ENCODE measurements at places on chromosomes 1 and 21.
A peak's percentile ranks its signal among the peaks of the same experiment; 100 is the strongest.

GRCh38 chr21:43297989-43298388 lies 128.9 kb downstream of the SIK1 start:
- no peak for DNase-seq

- no peak for DNase-seq
These were observed 18.7 kb upstream of the F5 start for GRCh38 chr1:169604781-169605560.

DNA sequence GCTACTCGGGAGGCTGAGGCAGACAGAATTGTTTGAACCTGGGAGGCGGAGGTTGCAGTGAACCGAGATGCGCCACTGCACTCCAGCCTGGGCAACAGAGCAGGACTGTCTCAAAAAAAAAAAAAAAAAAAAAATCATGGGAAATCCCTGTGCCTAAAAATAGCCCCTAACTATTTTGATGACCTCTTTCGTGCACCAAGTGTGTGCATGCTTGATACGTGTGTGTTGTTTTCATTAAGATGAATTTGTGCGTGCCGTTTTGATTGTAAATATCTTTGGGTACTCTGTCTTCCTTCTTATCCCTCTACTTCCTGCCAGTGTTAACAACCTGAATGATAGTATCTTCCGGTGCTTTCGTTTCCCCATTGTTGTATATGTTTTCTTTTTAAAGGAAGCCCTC lies 9.8 kb downstream of the CACYBP start:
- no peak for DNase-seq

- DNase-seq: no peak
These were observed 168.6 kb downstream of the HIVEP3 start for GRCh38 chr1:41749991-41750745.

- DNase-seq: no peak
These were observed 46.8 kb downstream of the COL18A1 start for GRCh38 chr21:45451771-45452182.

- DNase-seq: no peak
These were observed 168.5 kb downstream of the PSMG1 start for GRCh38 chr21:39014747-39015146.

- no peak for DNase-seq
These were observed 64.0 kb downstream of the MEGF6 start for GRCh38 chr1:3547055-3548005.

- peak; percentile 70 for DNase-seq
These were observed 82.9 kb downstream of the SSBP3 start for GRCh38 chr1:54323324-54323739.

DNA sequence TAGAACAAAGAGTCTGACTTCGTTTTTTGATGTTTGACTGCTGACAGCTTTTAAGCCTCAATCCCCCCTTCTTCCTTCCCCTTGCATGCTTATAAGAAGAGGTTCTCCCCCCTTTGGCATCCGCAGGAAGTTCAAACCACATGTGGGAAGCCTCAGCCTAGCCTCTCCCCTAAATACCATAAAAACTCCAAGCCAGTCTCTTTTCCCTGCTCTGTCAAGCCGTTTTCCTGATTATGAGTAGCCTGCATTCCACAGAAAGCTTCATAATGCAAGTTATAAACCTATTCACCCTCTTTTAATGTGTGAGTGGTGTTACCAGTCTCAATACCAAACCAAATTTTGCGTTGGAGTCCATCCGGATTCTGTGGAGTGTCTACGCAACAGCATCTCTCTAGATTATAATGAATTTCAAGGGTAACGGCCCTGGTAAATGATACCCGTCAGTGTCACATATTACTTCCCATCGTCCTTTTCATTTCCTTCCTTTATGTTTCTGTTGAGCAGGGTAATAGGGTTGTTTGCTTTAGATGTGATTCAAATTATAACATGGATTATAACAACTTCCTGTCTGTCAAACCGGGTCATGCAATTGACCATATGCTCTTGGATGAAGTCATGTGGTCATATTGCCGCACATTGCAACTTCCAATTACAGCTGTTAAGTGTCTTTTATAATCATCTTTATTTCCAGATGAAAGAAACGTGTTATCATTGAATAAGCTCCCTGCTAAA lies 717.5 kb downstream of the RWDD3 start:
- DNase-seq: no peak

DNA sequence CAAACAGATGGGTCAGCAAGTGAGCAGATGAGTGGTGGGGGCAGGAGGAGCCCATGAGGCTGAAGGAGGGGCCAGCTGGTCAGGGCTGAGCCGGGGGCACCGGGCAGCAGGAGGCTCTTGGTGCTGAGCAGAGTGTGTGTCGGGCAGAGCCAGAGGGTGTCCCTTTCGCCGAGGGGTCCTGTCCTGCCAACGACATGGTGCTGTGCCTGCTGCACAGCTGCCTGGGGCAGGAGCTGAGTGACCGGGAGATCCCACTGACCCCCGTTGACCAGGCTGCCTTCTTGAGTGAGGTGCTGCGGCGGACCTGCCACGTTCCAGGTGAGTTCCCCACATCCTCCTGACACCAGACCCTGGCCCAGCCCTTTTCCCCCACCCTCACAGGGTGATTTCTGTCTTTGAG lies 27.5 kb downstream of the HYI start:
- DNase-seq: no peak

- DNase-seq: no peak
These were observed 157.8 kb downstream of the VPS13D start for GRCh38 chr1:12387641-12388040.

- no peak for DNase-seq
These were observed 7.1 kb upstream of the PHLDA3 start for GRCh38 chr1:201475915-201476669.

DNA sequence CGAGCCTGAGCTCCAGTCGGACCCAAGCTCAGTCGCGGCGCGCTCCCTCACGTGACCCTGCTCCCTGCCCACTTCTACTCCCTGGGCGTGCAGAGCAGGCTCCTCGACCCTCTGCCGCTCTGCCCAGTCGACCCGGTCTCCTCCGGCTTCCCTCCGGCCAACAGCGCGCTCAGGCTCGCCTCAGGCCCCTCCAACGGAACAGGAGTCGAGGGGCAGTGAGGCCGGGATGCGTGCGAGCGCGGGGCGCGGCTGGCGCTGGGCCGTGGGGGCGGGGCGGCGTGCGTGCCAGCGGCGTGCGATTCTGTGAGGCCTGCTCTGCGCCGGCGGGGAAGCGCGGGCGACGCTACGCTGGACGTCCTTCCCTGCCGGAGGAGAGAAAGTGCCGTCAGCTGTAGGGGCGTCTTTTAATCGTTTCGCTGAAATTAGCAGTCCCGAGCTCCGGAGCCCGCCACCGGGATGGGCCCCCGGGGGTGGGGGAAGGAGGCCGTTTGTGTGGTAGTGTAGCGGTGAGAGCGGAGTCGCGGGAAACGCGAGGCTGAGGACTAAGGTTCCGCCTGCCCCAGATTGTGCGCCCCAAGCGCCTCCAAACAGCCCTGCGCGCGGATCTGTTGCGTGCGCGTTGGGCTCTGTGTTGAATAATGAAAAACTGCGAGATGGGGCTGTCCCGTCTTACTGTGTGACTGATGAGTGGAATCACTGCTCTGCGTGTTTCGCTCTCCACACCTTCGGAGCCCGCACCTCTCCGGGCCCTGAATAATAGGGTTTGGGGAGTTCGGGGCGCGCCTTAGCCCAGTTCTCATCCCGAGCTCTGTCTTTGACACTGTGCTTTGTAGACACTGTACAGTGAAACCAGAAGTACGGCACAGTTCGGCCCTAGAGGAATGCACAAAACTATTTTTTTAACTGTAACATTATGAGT lies at the start of gene ACBD6:
Gene ACBD6 (minus strand): TSS at position 217 of the 919 bp plus-strand sequence. CDS start 311 bp downstream, outside the sequence.
- DNase-seq: peak; percentile 79

- no peak for DNase-seq
These were observed 33.9 kb upstream of the CAMK1G start for GRCh38 chr1:209549443-209550205.

- no peak for DNase-seq
These were observed 55.7 kb downstream of the GIPC2 start for GRCh38 chr1:78101514-78101913.

DNA sequence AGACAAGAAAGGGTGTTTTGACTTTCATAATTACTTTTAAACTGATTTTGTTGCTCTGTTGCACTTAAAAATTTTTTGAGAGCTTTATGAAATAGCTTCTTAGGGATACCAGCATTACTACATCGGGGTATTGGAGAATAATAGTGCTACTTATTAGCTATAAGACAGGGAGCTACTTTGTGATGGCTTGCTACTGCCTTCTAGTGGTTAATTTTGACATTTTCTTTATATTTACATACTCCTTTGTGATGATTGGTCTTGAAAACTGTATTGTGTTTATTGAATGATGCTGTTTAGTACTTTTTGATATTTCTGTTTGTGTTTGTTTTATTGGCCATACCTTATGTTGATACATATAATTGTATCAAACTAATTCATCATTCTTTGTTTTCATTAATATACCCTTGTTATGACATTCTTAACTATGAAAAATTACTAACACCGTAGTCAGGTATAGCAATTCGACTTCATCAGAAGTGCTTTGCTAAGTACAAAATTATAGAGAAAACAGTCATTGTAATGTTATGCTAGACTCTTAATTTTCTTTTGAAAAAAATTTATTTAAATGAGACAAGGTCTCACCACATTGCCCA lies 85.5 kb downstream of the CLIC4 start:
- DNase-seq: no peak

DNA sequence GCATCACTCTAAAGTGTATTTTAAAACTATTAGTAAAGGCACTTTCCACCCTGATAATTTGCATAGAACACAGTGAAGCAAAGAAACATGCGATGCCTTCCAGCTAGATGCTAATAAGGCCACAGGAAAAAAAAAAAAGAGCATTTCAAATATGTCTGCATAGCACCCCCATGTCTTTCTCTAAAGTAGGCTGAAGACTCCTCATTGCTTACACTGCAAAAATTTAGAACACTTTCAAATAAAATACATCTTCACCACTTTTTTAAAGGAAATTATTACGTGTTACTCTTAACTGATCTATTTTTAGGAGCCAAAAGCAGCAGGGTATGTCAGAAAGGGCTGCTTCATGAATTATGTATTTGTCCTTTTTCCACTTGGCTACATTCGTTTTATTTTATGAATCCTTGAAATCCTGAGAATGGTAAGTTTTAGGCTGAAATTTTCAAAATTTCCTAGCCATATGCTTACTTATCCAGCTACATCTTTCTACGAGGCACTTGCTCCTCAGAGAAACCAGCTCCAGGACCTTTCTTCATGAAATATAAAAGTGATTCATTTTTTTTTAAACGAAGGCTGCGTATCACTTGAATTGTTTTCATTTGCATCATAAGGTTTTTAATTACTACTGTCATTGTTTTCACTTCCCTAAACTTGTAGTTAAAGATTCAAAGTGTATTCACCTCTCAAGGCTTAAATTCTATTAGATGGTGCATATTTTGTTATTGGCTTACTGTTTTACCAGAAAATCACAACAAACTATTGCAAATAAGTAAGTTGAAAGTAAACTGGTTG lies 513.0 kb downstream of the PTPRC start:
- DNase-seq: no peak

DNA sequence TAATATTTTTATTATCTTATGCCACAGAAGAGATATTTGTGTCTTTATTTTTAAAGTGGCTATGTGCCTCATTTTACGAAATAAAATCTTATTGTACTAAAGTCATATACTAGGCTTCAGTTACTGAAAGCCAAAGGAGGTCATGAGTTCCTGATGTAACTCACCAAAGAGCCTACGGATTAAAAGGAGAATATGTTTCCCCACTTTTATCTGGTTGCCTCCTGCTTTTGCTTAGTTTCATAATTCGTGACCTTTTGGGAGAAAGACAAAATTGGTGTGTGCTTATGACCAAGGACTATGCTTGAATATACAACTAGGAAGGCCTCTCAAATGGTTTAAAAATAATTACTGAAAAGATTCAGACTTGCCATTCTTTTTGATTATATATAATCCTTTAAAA lies 18.2 kb upstream of the AHCTF1 start:
- no peak for DNase-seq

- peak; percentile 27 for DNase-seq
These were observed 7.8 kb downstream of the ABCD3 start for GRCh38 chr1:94425821-94426484.

DNA sequence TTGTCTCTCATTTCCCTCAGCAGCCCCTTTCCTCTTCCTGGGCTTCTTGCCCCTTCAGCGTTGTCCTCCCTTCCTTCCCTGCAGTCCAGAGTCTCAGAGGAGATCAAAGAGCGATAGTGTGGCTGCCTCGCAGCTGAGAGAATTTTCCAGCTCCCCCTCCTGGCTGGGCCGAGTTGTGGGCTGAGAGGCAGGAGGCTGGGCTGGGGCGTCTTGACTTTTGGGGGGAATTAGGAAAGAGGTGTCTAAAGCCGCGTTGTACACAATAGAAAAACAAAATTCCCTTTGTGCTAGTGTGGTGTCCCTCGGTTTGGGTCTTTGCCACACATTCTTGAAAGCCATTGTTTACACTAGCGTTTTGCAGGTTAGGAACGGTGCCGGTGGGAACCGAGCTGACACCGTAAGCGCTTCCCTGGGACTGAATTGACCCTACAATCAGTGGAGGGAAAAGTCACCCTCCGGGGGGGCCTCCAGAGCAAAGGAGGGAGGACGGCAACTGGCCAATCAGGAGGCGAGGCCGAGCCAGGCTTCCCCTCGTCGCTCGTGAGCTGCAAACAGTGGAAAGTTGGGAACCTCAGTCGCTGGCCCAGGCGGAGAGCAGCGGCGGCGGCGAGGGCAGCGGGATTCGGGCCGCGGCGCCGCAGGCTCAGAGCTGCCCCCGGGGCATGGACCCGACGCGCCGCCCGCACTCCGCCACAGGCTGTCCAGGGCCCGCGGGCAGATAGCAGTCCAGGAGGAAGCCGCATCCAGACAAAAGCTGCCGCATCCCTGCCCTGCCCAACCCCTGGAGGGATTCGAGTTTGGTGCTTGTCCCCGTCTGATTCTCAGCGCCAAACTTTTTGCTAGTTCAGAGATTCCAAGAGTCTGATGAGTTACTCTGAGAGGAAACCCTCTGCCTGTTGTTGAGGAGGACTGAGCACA lies at the start of gene HMCN1:
Gene HMCN1 (plus strand): TSS at position 574 of the 918 bp plus-strand sequence. CDS start 389 bp downstream, outside the sequence.
- peak; percentile 17 for DNase-seq

DNA sequence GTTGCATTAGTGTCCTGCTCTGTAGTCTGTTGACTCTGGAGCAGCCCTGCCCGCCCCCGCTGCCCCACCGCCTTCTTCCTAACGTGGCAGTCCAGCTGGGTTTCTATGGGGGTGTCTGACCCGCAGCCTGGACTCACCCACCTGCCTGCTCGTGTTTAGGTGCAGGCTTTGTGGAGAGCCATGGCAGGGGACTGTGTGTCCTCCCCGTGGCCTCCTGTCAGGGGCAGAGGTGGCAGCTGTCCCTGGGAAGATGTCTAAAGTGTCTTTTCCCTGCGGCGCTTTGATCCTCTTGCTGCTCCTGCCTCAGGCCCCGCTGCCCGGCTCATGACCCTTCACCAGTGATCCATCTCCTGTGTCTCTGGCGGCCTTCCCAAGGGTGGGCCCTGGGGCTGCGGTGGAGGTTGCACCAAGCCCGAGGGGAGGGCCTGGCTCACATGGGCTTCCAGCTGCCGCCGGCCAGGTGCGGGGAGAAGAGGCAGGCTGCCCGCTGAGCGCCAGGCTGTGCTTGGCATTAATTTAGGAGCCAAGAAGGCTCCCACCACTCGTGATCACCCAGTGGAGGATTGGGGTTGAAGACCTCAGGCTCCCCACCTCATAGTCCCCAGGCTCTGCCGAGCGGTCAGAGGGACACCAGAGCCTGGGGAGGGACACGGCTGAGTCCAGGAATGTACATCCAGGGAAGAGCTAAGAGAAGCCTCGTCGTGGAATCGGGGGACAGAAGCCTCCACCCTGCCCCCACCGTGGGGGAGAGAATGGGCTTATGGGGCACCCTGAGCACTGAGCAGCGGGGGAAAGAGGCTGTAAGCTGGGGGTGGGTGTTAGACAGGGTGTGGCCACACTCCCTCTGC lies 44.1 kb downstream of the COL18A1 start:
- no peak for DNase-seq

- no peak for DNase-seq
These were observed 2.8 kb upstream of the LSM10 start for GRCh38 chr1:36400514-36400824.

GRCh38 chr1:195617106-195617505 lies 991.1 kb downstream of the KCNT2 start:
- no peak for DNase-seq
